ENCODE measurements at places on chromosomes 5 and 9.

DNA sequence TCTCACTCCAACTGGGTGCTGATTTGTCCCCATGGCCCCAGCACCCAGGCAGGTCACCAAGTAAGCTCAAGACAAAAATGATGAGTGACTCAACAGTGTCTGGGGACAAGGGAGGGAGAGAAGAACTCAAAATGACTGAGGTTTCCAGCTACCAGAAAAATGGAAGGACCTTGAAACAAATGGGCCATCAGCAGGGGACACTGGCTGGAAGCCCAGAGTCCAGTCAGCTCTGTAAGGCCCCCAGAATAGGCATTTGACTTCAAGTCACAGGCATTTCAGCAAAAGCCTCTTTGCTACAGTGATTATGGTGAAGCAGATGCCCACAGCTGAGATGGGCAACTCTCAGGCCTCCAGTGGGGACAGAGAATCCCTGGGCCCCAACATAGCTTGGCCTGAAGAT is 139.0 kb upstream of the GABRP start:
- no peak for DNase-seq

GRCh38 chr9:131986089-131986488 is 93.6 kb downstream of the MED27 start:
- no peak for DNase-seq

DNA sequence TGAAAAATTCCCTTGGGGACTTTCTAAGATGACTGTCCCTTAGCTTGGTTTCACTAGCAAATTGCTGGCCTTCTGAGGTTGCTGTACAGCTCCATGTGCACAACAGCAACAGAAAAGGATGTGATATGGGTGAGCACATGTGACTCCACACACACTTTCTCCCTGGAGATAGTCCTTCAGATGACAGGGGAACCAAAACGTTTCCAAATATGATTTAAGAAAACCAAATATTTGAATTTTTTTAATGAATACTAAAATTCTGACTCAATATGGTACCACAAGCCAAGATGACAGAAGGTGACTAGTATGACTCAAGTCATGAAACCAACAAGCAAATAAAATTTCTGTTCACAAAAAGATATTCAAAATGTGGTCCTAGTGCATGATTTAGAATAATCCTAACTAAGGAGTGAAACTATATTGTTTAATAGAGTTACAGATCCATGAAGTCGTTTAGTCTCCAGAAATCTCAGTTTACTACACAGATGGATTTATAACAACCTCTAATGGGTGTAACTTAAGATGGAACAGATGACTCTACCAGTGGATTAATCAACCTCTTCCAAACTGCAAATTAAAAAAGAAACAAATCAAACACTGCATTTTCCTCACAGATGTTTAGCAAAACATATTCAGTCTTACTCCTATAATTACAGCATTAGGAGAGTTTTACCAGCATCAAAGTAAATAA is 144.8 kb upstream of the PIK3R1 start:
- DNase-seq: no peak

DNA sequence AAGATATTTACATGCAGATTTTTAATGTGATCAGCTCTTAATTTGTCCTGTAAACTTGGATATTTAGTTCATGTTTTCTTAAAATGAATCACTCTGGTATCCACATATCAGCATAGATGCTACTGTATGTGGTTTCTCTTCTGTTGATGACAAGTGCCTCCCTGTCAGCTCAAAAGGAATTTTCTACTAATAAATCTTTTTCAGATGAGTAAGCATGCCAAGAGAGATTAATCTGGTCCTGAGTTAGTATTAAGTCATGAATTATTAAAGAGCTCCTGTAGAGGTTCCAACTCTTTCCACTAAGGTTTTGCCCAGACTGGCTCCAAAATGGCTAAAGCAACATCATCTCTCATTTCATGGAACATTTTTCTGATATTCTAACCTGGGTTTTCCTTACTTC is 129.2 kb downstream of the GOLPH3 start:
- no peak for DNase-seq
